ENCODE measurements at places on chromosomes 5 and 9. TPM values are rescaled to one million over a fixed set of nuclear protein-coding genes. Genes with fewer than 3 reads are reported as not detected.

Gene LIX1
- total RNA-seq: not detected

Gene SPOCK1
- total RNA-seq: 0.15 TPM

Gene CYLC2
- not detected for total RNA-seq

Gene PCDHA13
- 0.35 TPM for total RNA-seq

Gene PLEKHG4B
- total RNA-seq: 0.13 TPM

Gene DPH7
- total RNA-seq: 11.9 TPM

Gene KLHL3
- total RNA-seq: 2.9 TPM

Gene GNA14
- 4.2 TPM for total RNA-seq

Gene CDC25C
- total RNA-seq: not detected

Gene CATSPER3
- total RNA-seq: 0.29 TPM

- DNase-seq: no peak
Observed at GRCh38 chr5:157248821-157249470, 17.0 kb upstream of the CYFIP2 start.

DNA sequence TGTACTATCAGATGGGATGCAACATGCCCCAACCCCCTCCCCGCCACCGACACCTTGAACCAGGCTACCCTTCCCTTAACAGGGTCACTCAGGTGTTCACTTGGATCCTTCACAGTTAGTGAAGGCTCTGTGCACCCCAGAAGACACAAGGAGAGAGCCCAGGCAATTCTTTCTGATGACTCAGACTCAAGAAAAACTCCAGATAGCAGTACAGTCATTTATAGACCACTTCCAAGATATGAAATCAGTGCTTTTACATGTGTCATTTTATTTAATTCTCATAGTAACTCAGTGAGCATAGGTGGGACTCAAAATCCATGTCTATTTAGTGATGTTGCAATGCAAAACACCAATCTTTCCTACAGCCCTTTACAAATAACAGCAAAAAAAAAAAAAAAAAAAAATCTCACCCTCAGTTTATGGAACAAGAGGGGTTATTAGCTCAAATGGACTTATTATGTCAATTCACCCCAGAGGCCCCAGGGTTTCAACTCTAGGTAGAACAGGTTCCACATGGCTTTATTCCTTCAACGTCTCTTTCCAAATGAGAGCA is 71.9 kb downstream of the FOXD1 start:
- no peak for DNase-seq

DNA sequence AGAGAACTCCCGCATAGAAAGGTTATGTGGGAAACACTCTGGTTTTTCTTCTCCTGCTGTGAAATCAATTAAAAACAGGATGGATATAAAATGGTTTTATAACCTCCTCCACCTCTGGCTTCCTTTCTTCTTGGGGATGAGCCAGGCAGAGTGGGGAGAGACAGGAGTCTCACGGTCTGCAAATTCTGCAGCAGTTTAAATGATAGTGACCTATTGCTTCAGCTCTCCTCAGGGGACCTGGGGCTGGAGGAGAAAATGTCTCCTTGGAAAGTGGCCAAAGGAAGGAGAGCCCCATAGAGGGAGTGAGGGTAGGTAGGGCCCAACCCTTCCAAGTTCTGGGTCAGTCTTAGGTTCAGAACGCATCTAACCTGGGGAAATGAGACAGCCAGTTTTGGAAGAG is 118.8 kb downstream of the MTX3 start:
- DNase-seq: no peak

- DNase-seq: no peak
Observed at GRCh38 chr5:38115318-38115827, 143.0 kb upstream of the EGFLAM start.

DNA sequence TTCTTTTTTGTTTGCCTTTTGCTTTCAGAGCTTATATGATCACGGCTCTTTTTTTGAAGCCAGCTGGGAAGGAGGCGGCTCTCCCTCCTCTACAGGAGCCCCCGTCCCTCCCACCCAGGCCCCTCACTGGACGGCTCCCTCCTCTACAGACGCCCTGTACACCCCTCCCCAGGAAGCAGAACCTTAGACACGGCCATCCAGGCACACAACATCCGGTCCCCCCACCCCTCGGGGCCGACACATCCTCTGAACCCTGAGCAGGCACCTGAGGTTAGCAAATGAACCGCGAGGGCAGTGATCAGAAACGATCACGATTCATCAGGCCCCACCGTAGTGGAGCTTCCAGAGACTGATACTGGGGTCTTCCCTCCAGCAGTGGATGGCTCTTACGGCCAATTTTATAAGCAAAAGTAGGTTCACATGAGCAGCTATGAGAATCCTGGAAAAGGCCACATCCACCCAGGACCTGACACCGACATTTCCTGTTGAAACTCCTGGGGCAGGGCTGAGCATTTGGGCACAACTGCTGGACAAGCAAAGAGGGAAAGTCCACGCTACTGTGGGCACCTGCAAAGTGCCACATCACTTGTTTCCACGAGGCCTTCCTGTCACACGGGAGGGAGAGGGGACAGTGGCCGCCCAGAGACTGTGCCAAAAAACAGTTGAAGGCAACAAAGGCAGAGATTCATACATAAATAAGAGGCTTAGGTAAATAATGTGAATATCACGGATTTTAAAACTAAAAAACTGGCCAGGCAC is 78.9 kb downstream of the SEMA4D start:
- no peak for DNase-seq

- no peak for DNase-seq
Observed at GRCh38 chr9:127570533-127571111, 41.5 kb upstream of the STXBP1 start.

DNA sequence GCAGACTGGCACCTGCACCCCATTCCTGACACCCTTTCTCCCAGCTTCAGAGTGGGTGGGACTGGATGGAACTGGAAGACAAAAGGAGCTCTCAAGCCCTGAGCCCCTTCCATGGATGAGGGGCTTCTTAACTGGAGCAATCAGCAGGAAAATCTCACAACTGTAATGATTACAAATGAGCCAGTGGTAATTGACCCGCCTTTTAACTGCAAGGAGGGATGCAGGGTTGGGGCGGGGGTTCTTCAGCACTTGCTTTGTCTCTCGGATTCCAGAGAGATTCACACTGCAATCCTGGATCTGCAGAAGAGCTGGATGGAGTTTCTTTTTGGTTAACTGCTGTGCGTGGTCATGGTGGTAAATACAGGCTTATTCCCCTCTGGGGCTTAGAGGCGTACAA is 160.1 kb upstream of the SHB start:
- no peak for DNase-seq

DNA sequence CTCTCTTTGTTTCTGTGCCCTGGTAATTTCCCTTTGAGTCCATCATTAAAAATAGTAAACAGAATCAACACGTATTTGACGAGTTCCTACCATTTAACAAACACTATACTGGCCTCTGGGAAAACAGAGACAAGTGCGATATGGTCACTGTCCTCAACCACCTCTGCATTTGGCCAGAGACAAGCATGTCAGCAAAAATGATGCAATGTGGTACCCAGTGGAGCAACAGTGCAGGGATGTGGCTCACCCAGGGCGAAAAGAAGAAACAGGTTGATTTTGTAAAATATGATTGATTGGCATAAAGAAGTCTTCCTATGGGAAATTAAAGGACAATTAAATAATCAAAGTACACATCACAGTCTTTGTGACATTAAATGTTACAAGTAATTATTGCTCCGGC is 99.1 kb downstream of the CFAP90 start:
- DNase-seq: no peak

DNA sequence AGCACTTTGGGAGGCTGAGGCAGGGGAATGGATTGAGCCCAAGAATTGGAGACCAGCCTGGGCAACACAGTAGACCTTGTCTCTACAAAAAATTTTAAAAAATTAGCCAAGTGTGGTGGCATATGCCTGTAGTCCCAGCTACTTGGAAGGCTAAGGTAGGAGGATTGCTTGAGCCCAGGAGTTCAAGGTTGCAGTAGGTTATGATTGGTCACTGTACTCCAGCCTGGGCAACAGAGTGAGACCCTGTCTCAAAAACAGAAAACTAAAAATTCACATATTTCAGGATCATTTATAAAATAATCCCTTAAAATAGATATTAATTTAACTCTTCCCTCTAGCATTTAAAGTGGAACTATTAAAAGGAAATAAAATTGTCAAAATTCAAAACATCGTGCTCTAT is 3.4 kb downstream of the FCHO2 start:
- no peak for DNase-seq

- DNase-seq: no peak
Observed at GRCh38 chr9:126886034-126886822, 25.8 kb downstream of the ZBTB34 start.

GRCh38 chr5:176724472-176724871 is 77.2 kb downstream of the TSPAN17 start:
- no peak for DNase-seq

- DNase-seq: peak; percentile 98
Observed at GRCh38 chr9:133768859-133769510, 30.8 kb upstream of the SARDH start.

DNA sequence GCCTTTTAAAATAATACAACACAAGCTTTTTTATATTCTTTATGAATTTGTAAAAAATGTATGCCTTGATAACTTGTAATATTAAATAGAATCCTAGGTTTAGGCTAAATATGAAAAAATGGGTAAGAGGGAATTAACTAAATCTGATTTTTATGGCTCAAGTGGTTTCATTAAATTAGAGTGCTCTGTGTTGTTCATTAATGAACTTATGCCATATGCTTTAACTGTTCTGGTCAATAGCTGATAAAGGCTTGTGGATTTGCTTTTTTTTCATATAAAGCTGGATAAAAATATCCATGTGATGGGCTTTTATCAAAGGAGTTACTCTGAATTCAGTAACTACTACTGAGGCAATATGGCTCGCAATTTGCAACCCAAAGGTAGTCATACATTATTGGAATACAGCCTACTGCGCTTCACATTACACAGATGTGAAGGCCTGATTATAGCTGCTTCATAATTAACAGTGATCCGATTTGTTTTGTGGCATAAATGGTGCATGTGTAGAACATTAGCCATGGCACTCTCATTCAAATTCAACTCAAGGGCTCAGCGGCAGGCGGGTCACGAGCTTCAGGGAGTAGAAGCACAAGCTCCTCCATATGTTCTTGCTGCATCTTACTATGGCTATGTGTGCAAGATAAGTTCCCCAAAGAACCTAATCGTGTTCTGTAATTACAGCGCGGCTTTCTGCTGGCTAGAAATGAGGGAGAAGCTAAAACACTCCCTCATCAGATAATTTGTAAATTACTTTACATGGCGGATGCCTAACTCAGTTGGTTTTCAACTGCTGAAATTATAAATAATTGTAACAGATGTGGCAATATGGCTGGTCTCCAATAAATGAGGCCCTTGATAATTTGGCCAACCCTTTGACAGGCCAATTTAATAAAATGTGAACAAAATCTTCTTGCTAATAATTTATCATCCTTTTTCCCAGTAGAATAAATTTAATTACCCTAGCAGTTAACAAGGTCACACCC is 188.3 kb downstream of the CNTLN start:
- DNase-seq: no peak

DNA sequence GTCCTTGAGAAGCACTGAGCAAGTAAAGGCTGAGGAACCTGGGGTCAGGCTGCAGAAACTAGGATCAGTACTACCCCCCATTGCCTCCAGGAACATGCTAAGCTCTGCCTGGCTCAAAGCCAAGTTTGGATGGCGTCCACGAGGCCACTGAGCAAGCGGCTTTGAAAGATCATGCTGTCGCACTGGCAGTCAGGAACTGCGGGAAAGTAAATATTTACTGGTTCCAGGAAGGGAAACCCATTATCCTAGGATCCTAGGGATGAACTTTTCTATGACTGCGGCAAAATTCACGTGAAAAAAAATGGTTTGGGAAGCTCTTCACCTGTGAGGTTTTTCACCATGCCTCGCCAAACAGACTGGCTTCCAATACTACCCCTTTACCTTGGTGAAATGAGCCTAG is 75.3 kb upstream of the PJA2 start:
- DNase-seq: peak; percentile 94

- no peak for DNase-seq
Observed at GRCh38 chr9:68996462-68996861, 17.5 kb downstream of the PRKACG start.

GRCh38 chr9:116288658-116289057 is 135.1 kb downstream of the PAPPA start:
- no peak for DNase-seq

DNA sequence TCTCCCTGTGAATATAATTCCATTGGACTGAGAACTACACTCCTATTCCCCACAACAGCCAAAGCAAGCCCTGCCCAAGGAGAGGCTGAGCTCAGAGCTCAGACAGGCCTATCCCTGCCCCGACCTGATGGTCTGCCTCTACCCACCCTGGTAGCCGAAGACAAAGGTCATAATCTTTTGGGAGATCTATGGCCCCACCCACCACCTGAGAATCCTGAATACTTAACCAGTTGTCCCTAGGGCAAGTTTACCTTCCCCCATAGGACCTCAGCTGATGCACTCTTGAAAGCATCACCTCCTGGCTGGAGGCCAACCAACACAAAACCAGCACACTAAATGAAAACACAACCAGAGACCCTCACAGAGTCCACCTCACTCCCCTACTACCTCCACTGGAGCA is 167.5 kb downstream of the PRR16 start:
- DNase-seq: no peak

- no peak for DNase-seq
Observed at GRCh38 chr5:56900858-56901578, 8.4 kb upstream of the SETD9 start.

DNA sequence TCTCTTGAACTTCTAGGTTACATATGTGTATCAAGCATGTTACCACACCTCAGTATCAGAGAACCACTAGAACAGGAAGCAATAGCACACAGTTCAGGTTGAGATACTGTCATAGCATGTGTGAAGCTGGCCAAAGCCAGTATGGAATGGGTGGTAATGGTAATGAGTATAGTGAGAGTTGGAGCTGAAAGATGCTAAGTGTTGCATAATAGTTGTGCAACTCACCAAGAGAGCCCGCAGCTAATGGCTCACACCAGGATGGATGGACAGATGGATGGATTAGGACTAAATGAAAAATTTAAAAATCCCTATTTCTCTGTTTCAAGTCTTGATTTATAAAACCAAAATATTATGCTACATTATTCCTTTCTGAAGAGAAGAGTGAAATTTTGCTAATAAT is 53.4 kb upstream of the KCNN2 start:
- no peak for DNase-seq

GRCh38 chr5:126595486-126596083 is 566 bp upstream of the ALDH7A1 start:
- no peak for DNase-seq

DNA sequence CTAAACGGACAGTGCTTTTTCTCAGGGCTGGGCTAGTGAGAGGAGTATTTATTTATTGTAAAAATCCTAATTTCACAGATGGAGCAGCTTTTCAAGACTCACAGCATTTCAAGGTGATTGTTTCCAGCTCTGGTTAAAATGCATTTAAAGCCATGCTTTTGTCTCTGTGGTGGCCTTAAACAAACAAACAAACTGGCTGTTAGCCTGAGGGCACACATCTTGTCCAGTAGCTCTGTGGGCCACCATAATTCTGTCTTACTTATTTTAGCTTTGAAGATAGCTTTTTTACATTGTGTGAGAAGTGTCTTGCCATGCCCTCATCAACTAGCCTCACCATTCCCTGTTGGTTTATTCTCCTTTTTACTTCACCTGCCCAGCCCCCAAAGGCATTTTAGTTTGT is 218.2 kb downstream of the PSAT1 start:
- no peak for DNase-seq

- no peak for DNase-seq
Observed at GRCh38 chr9:110952540-110952859, 85.8 kb downstream of the LPAR1 start.

- no peak for DNase-seq
Observed at GRCh38 chr5:122355324-122355723, 43.3 kb downstream of the SNCAIP start.

- DNase-seq: no peak
Observed at GRCh38 chr9:135820661-135821060, 86.7 kb downstream of the CAMSAP1 start.

Measured in right lobe of liver (tissue), 6 donors.